Kidney glomerular epithelial cell (primary cell): ENCODE measurements at places on chromosomes 3 and 15.
A peak's percentile ranks its signal among the peaks of the same experiment; 100 is the strongest.

- no peak for DNase-seq
Measured at GRCh38 chr3:87398168-87398801, 121.9 kb upstream of the POU1F1 start.

GRCh38 chr3:127483005-127483641, 107.4 kb downstream of the TPRA1 start:
- DNase-seq, result no peak

GRCh38 chr3:12170207-12170606, 11.5 kb upstream of the TIMP4 start:
- DNase-seq, result no peak

GRCh38 chr3:29642393-29643033, 361.6 kb downstream of the RBMS3 start:
- DNase-seq, result peak; percentile 75

GRCh38 chr3:178512647-178513046, 23.6 kb upstream of the KCNMB2 start:
- DNase-seq, result no peak

- no peak for DNase-seq
Measured at GRCh38 chr3:43005981-43006380, 26.9 kb downstream of the GASK1A start.

- no peak for DNase-seq
Measured at GRCh38 chr3:169755488-169755887, 9.4 kb downstream of the TERC start.

- DNase-seq, result no peak
Measured at GRCh38 chr3:52546111-52546901, 9.9 kb downstream of the UQCC5 start.

DNA sequence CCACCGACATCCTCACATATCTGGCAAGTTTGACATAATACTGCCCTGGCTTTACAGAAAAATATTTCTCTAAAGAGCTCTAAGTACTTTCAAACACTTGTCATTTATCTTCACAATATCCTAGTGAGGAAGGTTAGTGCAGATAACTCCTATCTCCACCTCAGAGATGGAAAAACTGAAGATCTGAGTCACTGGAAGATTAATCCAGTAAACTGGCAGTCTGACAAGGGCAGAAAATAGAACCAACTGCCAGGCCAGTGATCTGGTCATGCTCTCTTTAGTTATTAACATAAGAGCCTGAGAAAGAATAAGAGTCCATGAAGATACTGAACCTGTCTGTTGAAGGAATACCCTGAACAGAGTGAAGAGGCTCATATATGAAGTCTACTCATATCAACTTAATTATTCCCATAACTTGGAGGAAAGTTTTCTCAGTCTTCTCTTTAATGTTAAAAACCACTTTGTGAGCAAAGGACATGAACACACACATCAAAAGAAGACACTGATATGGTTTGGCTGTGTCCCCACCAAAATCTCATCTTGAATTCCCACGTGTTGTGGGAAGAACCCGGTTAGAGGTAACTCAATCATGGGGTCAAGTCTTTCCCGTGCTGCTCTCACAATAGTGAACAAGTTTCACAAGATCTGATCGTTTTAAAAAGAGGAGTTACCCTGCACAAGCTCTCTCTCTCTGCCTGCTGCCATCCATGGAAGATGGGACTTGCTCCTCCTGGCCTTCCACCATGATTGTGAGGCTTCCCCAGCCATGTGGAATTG, 61.4 kb downstream of the GOLIM4 start:
- DNase-seq, result peak; percentile 59

DNA sequence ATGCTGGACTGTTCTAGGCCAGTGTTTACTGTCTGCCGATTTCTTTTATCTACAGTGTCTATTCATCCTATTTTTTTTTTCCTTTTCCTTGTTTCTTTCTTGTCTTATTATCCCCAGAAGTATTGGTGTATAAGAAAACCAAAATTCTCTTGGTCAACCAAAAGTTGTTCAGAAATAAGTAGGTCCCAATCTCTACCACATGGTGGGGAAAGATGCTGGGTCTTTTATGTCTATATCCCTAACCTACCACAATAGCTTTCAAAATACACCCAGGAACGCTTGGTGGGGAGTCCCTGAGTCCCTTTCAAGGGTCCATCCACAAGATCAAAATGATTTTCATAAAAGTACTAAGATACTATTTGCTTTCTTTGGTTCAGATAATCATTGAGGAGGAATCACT, 225.6 kb downstream of the CLSTN2 start:
- no peak for DNase-seq

DNA sequence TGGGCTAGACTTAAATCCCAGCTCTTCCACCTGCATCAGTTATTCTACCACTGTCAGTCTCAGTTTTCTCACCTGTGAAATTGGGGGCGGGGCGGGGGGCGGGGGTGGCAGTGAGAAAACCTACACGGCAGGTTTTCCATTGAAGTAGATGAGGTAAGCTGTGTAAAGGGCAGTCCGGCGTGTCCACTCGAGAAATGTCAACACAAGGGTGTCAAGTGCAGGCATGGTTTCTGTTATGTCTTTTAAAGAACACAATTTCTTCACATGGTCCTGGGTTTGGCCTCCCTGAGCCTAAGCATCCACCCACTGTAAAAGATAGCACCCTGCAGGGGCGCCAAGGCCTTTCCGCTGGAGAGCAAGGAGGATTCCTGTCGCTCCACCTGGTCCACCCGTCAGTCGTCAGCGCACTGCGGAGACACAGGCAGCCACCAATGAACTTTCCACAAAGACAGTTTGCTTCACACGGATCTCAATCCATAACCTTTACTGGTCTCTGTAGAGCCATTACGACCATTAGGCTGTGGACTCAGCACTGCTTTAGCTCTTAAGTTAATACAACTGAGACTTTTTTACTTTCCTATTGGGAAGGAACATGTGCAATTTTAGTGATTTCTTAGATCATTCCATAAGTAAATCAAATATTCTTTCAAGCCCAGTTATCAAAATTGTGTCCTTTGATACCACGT, 99.5 kb upstream of the FOXB1 start:
- no peak for DNase-seq

GRCh38 chr3:135911110-135911509, 54.4 kb upstream of the PPP2R3A start:
- no peak for DNase-seq

DNA sequence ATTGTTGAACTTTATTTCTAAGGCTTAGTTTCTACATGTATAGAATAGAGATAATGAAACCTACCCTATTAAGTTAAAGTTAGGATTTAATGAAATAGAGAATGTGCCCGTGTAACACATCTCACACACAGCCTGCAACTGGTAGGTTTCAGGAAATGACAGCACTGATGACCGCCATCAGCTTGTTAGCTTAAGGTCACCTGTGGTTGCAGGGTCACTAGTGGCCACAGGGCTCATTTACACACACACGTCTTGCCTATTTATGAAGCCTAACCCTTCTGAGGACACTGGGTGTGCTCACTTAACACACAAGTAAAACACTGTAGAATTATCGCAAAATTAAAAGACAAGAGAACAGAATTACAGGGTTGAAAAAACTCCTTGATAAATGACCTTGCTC, 20.1 kb downstream of the CHRM5 start:
- no peak for DNase-seq

- no peak for DNase-seq
Measured at GRCh38 chr15:57375827-57376695, at the start of gene CGNL1. TSS of gene CGNL1 (plus strand) at chr15:57376505. CDS start at chr15:57438000, 61,495 bp downstream.

DNA sequence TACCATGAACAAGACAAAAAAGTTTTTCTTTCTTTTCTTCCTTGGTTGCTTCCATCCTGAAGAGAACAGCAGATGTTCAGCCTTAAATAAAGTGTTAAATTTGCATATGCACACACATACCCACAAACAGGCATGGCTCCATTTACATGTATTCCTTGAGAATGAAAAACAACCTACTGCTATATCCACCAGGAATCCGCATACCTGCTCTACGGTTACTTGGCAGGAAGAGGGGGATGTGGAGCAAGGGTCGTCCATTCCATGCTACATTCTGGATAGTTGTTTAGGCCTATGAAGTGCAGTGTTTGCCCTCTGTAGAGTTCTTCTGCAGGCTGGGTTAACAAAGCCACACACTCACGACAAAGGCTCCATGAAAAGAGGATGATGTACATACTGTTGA, 322.8 kb downstream of the KCNH8 start:
- no peak for DNase-seq

DNA sequence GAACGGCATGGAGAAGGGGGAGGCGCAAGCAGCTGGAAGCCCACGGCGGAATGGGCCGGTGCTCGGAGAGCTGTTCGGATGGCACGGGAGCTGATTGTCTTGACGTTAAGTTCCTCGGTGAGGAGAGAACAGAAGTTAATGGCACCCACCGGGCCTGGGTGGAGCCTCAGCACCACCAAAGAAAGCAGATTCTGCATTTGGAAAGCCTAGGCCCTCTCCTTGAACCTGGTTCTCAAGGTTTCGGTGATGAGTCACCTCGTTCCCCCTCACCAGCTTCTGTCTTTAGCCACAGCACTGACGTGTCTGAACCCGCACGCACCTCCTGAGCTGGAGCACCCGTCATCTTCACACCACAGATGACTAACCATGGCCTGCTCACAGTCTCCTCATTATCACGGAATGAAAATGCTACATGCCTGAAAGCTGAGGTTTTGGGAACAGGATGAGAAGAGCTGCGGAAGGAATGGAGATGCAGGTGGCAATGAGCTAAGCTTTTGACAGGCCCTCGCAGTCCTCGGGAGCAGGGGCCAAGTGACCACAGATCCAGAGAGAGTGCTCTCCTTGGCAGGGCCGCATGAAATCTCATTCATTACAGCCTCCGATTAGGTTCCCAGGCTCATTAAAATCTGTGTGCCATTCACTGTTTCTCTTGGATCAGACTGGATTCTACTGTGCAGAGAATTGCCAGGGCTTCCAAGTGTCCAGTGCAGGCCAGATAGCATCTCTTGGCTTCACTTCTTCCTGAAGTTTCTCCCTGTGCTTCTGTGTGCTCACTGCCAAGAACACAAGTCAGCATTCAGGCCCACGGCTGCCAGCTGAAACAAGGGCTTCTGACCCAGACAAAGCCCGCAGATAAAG, 96.3 kb upstream of the DLG1 start:
- no peak for DNase-seq

DNA sequence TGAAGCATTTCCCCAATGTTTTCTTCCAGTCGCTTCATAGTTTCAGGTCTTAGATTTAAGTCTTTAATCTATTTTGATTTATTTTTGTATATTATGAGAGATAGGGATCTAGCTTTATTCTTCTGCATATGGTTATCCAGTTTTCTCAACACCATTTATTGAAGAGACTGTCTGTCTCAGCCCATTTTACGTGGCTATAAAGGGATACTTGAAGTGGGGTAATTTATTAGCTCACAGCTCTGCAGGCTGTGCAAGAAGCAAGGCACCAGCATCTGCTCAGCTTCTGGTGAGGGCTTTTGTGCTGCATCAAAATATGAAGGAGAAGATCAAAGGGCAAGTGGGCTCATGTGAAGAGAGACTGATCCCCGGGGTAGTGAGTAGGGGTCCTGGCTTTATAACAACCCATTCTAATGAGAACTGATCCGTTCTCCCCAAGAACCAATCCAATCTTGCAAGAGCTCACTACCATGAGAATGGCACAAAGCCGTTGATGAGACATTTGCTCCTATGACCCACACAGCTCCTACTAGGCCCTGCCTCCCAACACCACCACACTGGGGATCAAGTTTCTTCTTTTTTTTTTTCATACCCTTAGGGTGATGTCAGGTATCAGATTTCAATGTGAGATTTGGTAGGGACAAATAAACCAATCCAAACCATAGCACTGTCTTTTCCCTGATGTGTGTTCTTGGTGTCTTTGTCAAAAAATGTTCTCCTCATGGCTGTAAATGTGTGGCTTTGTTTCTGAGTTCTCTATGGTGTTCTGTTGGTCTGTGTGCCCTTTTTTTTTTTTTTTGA, 63.2 kb downstream of the IQGAP1 start:
- no peak for DNase-seq

DNA sequence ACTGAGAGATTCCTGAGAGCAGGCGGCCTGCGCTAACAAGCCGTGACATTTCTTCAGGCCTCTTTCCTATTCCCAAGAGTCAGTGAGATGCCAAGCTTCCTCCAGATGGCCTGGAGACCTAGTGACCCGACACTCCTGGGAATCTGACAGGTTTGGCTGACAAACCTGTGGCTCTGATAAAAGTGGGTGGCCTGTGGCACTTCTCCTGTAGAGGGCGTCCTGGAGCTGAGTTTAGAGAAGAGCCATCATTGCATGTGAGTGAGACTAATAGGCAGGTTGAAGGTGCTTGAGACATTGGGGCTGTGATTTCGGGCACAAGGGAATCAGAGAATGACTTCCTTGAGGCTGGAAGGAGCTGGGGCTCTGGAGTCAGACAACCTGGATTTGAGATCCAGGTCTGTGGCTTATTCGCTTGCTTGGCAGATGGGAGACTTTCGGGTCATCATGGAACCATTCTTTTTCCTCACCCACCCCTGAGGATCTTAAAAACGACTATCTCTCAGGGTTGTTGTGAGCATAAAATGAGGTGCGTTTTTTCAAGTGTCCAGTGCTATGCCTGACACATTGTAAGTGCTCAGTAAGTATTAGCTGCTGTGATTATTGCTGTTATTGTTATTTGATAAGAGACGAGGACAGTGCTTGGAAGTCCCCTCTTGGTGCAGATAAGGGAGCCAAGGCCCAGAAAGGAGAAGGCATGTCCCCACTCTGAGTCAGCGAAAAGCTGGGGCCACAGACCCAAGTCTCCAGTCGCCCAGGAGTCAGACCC, 77.2 kb downstream of the SCN10A start:
- DNase-seq, result peak; percentile 54

DNA sequence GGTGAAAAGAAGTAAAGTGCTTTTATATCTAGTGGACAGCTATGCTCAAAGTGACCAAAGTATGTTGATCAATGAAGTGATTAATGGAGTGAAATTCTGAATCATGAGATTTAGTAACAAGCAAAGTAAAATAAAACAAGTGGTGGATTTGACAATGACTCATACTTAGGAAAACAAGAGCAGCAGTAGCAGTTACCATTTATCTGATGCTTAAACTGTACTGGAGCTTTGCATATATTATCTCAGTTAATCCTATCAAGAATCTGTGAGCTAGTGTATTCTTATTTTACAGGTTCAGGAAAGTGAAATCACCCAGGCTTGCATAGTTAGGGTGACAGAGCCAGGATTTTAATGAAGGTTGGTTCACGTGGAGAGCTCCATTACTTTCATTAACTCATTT, 50.6 kb upstream of the SPATA16 start:
- peak; percentile 64 for DNase-seq

DNA sequence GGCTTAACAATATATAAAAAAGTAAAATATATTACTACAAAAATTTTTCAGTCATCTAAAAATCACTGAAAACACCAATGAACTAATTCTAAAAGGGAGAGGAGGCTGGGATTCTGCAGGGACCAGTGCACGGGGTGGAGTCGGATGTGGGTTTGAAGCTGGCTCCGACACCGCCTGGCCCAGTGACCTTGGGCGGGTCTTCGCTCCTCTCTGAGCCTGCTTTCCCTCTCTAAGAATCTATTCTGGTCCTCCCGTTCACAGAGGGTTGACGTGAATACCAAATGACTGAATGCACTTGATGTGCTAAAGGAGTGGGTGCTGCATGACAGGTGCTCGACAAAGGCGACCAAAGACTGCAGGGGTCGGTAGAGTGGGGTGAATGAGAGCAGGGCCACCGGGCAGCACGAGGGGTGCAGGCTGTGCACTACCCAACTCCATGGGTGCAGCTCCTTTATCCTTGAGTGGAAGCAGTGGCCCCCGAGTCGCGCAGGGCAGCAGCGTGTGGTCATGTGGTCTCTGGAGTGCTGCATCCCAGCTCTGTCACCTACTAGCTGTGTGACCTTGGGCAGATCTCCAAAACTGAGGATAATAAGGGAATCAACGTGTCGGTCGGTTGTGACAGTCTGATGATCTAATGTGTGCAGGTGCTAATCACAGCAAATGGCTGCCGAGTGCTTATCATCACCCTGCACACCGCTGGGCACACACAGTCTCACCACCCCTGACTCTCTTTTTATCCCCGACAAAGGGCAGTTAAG, 8.6 kb upstream of the IQSEC1 start:
- no peak for DNase-seq
